ENCODE measurements at places on chromosomes 2 and 18.
A peak's percentile ranks its signal among the peaks of the same experiment; 100 is the strongest.

GRCh38 chr18:48597671-48598070 lies 58.8 kb downstream of the CTIF start:
- no peak for DNase-seq

GRCh38 chr2:150705357-150705756 lies 217.9 kb upstream of the RND3 start:
- DNase-seq = no peak

DNA sequence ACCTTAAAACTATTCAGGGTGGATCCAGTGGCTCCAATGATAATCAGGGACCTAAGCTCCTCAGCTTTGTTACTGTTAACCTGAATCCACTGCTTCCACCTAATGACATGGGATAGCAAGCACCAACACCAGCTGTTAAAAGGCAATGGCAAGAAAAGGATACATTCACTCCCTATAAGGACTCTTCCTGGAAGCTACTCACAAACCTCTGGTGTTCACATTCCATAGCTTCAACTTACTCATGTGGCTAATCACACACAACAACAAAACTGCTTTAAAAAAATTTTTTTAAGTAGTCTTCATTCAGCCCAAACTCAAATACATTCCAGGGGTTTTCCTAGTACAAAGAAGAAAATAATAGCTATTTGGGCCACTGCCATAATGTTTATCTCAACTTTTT lies 24.5 kb downstream of the ROCK2 start:
- no peak for DNase-seq

GRCh38 chr18:50359806-50360205 lies 15.0 kb upstream of the SKA1 start:
- DNase-seq = no peak

- no peak for DNase-seq
Measured at GRCh38 chr18:22267697-22268096, 98.3 kb downstream of the GATA6 start.

DNA sequence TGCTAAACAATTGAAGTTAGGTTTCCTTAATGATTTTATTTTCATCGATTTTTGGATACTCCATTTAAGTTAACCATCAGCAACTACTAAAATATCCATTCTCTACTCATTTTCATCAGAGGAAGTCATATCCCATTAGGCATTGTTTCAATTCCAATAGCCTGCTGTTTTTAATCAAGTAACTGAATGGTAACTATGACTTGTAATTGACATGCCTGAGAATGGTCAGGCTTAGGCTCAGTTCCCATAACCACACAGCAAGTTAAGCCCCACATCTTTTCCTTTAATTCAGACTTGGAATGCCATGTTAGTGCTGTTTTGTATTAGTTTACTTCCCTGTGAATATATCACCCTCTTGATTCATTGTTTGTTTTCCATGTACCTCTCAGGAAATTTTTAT lies 398.8 kb downstream of the ARHGAP15 start:
- no peak for DNase-seq

DNA sequence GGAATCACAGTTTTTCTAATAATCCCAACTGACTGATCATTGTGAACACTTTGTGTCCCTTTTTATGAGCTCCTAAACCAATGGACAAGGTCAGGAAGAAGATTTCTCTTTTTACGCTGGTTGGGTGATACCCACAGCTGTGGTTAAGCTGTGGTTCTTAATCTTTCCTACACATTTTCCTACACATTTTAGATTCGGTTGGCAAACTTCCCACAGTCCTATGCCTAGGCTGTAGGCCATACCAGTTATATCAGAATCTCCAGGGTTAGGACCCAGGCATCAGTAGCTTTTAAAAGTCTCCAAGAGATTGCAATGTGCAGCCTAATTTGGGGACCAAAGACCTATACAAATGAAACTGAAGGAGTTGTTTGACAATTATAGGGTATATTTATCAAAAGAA lies 203.0 kb downstream of the SP3 start:
- DNase-seq = no peak

GRCh38 chr18:22250591-22250996 lies 81.2 kb downstream of the GATA6 start:
- DNase-seq = peak; percentile 33

GRCh38 chr2:169164311-169164710 lies 94.9 kb downstream of the DHRS9 start:
- no peak for DNase-seq

DNA sequence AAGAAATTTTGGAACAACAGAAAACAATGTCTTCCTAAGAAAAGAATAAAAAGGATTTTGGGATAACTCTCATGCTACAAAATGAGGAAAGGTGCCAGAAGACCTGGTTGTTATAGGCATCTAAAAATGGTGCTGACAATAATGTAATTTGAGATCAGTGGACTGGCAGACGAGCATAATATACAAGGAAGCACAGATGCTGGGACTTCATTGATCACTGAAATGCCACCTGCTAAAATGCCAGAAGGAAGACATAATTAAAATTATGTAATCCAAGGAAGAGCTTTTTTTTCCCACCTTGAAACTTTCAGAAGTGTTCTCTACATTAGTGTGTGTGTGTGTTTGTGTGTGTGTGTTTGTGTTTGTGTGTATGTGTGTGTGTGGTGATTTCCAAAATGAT lies 535.9 kb downstream of the XIRP2 start:
- DNase-seq = no peak

DNA sequence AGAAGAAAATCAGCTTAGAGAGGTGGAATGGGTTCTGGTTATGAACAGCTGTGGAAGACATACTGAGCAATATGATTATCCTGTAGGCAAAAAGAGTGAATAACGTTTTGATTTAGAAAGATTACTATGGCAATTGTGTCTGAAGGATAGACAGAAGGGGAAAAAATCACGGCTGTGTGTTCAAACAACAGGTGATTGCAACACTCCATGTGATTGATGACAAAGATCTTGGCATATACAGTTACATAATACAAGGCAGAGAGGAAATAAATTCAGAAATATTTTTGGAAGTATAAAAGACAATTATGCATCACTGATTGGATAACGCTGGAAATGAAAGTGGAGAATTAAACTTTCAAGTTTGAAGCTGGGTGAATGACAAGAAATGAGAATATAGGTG lies 58.5 kb upstream of the KCNJ3 start:
- DNase-seq = no peak

DNA sequence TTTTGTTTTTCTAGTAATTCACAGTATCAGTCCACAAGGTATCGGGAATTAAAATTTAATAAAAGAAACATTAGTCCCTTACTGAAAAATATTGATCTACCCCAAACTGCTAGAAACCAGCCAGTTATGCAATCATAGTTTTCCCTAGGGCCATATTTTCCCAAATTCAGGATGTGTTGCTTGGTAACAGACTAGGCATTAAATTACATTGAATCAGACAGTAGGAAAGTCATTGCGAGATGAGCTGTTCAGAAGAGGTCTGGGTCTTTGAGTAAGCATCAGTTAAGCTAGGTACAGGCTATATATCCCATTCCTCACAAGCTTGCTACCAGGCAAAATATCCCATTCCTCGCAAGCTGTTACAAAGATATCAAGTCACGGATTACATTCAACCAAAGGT lies 123.0 kb upstream of the CCDC150 start:
- DNase-seq = no peak

GRCh38 chr2:158120664-158121641 lies 19.3 kb downstream of the UPP2 start:
- DNase-seq = peak; percentile 31

GRCh38 chr2:28901841-28902240 lies 7.4 kb downstream of the WDR43 start:
- DNase-seq = no peak

DNA sequence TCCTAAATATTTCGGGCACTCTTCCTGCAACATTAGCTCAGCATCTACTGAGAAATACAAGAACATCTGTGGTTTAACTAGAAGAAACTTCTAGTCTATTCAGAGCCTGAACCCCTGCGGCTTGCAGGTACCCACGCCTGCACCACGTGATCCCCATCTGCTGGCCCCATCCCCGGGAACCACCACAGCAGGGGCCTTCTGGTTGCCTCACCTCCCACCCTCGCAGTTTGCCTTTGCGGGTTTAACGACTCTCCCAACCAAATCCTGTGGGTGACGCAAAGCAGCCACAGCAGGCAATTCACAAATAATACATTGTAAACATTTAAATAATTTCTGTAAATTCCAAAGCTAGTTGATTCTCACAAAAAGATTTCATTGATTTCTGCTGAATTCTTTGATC lies 90.2 kb upstream of the TMEM18 start:
- no peak for DNase-seq

DNA sequence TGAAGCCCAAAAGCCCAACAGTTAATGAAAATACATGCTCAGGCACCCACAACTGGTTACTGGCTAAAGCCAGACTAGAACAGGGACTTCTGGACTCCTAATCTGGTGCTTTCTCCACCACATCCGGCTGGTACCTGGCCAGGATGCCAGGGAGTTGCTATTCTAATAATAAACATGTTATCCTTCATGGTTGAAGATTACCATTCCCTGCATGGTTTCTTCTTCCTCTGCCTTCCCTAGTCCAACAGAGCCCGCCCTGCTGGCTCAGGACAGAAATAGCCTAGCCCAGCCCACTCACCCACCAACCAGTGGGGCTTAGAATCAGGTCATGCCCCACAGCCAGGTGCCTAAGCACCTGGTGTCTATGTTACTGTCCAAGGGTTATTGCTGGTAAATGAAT lies 184.2 kb downstream of the TMEM247 start:
- no peak for DNase-seq

DNA sequence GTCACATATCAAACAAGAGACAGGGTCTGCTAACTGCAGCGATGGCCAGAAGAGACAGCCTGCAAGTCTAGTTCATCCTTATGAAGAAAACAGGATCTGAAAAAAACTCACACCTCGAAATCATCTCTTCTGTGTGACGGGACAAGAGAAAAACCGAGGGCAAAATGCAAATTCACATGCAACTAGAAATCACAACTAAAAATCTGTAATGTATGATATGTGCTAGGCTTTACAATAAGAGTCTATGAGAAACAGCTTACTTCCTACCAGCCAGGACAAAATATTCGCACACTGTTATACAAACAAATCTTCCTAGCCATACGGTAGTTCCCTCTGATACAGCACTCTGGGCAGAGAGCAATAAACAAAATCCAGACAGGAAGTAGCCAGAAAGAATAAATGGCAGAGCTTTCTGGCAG lies 48.8 kb downstream of the ANKRD44 start:
- DNase-seq = no peak

DNA sequence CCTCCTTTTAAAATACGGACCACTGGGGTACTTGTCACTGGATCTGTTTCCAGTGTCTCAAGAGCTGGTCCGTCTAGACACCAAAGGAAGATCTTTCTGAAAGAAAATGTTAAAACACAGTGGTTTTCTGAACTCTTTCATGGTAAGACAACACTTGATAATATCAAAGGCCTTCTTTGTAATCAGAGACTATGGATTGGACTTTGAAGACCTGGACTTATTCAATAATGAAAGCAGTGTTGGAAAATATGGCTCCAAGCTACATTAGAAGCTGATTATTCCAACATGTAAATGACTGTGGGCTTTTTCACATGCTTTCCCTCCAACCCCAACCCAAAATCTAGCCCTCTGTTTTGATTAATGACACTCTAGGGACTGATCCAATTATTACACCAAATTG lies 329.4 kb upstream of the LYPD1 start:
- no peak for DNase-seq

DNA sequence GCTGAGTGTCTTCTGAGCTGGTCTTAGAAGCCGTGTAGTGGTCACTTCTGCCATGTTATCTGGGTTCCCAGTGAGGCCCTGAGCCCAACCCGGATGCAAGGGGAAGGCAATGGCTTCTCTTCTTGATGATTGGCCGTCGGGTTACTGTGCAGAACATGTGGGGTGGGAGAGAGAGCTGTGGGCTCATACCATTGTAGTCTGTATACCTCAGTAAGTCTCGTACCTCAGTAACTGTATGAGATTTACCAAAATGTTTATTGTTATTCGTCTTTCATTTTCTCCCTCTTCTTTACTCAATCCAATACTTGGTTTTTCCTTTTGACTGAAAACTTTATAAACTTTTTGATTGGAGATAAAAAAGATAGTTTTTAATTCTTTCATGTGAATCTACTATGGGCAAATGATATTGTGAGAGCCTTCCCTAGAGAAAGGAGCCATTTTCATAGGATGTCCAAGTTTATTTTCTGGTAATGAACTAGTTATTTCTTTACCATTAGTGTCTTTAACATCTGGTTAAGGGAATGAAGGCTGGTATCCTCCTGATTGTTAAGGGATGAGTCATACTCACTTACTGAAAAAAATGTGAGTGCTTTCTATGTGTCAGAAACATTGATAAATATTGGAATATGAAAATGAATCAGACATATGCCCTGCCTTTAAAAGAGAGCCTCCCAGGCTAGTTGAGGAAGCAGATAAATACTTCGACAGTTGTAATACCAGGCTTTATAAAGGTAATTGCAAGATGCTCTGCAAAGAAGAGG lies 129.9 kb downstream of the PRPF40A start:
- DNase-seq = no peak

All from lung (tissue), 17 donors.